ENCODE measurements at places on chromosomes 16 and 17.
A peak's percentile ranks its signal among the peaks of the same experiment; 100 is the strongest.

- no peak for DNase-seq
These were observed 14.6 kb downstream of the SPNS3 start for GRCh38 chr17:4448197-4448980.

DNA sequence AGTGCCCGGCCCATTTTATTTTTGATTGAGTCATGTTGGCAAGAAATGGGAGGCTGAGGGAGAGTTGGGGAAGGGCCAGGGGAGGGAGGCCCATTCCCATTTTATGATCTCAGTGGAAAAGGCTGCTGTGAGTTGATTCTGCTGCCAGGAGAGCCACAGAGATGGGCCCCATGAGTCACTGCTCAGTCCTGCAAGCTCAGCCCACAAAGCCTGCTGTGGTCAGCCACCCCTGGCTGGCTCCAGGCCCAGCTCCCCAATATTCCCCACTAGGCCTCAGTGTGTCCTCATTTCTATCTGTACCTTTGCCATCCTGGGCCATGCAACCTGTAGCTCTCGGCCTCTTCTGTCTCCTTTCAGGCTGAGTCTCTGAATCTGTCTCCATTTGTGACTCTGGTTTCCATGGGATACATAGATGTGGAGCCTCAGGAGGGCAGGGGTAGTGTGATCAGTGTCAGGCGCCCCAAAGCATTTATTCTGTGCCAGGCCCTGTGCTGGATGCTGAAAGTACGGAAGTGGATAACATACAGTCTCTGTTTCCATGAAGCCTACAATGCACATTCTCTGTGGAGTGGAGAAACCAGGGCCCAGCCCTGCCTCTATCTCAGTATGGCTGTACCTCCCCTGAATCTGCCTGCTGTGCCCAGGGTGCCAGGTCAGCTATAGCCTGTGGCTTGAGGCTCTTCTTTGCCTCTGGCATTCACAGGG lies 1.9 kb upstream of the PLEKHG4 start:
- no peak for DNase-seq

DNA sequence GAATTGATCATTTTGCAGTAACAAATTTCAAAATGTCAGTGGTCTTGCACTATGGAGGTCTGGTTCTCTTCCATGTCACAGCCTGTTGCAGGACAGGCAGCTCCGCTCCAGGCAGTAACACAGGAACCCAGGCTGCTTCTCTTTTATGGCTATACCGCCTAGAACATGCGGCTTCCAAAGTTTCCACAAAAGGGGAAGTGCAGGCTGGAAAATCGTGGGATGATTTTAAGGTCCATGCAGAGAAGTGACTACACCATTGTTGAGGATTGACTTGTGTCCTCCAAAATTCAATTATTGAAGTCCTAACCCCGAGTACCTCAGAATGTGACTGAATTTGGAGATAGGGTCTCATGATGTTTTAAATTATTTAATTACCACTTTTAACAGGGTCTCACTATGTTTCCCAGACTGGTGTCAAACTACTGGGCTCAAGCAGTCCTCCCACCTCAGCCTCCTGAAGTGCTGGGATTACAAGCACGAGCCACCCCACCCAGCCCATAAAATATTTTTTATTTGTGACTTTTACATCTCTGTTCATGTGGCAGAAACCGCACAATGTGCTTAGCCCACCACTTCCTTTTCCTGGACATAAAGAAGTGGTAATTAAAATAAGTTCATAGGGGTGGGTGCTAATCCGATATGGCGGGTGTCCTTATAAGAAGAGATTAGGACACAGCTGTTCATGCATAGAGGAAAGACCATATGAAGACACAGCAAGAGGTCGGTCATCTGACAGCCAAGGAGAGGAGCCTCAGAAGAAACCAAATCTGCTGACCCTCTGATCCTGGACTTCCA lies 279.2 kb upstream of the RPL38 start:
- no peak for DNase-seq

- no peak for DNase-seq
These were observed 47.0 kb upstream of the FBXO47 start for GRCh38 chr17:39014044-39014794.

DNA sequence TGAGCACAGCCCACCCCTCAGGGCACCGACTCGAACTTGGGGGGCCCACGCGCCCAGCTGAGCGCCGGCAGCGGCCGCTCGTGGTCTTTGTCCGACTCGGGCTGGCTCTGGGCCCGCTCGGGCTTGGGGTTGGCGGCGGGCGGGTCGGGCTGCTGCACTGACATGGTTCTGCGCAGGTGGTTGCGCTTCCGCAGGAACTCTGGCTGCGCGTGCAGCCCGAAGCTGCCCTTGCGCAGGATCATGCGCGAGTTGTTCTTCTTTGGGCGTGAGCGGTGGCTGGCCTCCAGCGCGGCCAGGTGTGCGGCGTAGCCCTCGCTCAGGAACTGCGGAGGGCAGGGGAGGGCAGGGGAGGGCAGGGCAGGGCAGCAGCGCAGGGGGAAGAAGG lies 11.1 kb downstream of the PIMREG start:
- DNase-seq = peak; percentile 63

GRCh38 chr16:61024180-61024900 lies 1011.9 kb downstream of the CDH8 start:
- no peak for DNase-seq

GRCh38 chr17:29726715-29727252 lies 104.1 kb upstream of the CORO6 start:
- no peak for DNase-seq

DNA sequence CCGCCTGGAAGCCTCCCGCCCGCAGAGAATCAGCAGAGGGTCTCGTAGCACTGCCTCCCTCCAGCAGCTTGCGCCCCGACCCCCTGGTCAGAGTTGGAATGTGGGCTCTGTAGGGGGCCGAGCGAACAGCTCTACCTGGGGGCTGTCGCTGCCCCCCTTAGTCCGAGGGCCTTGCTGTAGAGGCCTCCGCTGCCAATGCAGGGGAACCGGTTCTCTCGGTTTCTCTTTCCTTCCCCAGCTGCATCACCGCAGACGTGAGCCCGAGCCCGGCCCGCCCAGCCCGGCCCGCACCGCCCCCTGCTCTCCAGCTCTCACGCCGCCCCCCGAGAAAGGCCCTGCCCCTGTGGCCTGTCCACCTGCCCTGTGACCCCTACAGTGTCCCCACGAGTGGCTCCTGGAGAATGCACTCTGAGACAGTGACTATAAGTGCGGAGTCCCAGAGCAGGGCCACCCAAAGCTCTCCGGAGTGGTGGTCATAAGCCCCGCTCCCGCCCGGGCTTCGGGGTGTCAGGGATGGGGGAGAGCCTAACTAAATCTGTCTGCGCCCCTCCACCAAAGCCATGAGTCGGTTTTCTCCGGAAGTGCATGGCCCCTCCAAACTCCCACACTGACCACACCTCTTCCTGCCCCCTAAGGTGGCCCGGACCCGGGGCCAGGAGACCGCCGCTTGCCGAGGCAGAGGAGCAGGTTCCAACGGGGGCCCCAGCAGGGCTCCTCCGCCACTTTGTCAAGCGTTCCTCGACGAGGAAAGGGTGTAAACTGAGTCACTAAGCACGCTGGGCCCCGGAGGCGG lies 1.7 kb downstream of the ARHGAP27 start:
- no peak for DNase-seq

DNA sequence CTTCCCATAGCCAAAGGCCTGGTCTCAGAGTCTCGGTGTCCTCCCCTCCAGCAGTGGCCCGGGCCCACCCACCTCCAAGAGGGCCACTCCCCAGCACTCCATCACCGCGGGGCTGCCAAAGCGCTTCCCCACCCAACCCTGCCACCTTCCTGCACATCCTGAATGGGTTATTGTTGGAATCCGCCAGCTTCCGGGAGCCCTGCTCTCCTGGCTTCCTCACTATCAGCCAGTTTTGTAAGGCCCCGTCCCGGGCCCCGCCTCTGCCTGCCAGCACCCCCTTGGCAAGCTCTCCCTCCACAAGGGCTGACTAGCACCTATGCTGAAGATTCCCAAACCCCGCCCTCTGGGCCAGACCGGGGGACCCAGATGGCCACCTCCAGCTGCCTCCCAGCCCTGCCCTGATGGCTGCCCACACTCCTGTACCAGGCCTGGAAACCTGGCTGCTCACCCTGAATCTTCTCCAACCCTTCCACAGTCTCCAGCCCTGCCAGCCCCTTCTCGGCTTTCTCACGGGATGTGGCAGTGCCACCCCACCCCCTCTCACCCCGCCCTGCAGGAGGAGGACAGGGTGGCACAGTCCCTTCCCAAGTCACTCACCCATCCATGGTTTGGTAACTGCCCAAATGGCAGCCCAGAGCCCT lies 14.4 kb downstream of the MYBBP1A start:
- no peak for DNase-seq

GRCh38 chr16:75841517-75841916 lies 115.2 kb upstream of the CPHXL start:
- DNase-seq = no peak

DNA sequence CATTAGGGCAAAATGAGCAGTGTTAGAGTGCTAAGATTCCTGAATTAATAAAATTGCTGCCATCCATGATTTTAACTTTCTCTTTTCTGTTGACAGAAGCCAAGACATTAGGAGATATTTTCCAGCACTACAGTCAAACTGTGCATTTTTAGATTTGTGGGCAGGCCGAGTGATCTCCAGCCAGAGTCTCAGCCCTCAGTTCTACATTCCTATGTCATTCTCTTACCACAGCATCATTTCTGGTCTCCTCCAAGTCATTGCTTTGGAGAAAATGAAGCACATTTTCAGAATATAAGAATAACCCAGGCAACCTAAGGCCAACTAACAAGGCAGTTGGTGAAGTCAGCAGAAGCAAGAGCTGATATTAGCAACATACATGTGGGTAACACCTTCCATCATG lies 74.6 kb upstream of the NUDT7 start:
- DNase-seq = no peak

- no peak for DNase-seq
These were observed 21.1 kb downstream of the CLUH start for GRCh38 chr17:2690165-2691068.

- no peak for DNase-seq
These were observed 34.8 kb downstream of the MED13 start for GRCh38 chr17:62030264-62030663.

GRCh38 chr17:78351449-78352006 lies 8.3 kb downstream of the SOCS3 start:
- DNase-seq = no peak

All from NCI-H2029 (cell line).